ENCODE measurements at places on chromosomes 5 and 9. TPM values are rescaled to one million over a fixed set of nuclear protein-coding genes. Genes with fewer than 3 reads are reported as not detected.

Gene SPACA9
- 3.6 TPM for total RNA-seq

GRCh38 chr5:132557478-132558172 is 848 bp downstream of the RAD50 start:
- H3K27me3 ChIP-seq: no peaks in the 10 kb centered on the region
- H3K4me1 ChIP-seq: peaks cover 11% of the 10 kb centered on the region
- H3K36me3 ChIP-seq: peaks cover 14% of the 10 kb centered on the region

DNA sequence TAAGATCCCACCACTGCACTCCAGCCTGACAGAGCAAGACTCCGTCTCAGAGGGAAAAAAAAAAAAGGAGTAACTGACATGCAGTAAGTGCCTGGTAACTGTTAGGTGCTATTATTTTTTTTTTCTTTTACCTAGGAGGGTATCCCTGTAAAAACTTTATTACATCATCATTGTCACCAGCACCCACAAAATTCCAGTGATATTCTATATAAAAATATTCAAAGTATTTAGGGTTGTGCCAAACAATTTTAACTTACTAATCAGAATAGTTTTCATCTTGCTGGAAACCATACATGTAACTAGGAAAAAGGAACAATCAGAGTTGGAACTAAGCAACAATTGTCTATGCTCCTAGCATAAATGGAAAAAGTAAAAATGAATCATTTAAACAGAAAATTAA is 112.4 kb downstream of the SSBP2 start:
- peak overlapping the region; percentile 21 for H3K27ac ChIP-seq
- no peaks in the 10 kb centered on the region for H3K27me3 ChIP-seq
- H3K4me1 ChIP-seq: peaks cover 15% of the 10 kb centered on the region
- no peak overlapping the region for H3K4me3 ChIP-seq
- peak; percentile 37 for DNase-seq
- no peaks in the 10 kb centered on the region for H3K36me3 ChIP-seq

DNA sequence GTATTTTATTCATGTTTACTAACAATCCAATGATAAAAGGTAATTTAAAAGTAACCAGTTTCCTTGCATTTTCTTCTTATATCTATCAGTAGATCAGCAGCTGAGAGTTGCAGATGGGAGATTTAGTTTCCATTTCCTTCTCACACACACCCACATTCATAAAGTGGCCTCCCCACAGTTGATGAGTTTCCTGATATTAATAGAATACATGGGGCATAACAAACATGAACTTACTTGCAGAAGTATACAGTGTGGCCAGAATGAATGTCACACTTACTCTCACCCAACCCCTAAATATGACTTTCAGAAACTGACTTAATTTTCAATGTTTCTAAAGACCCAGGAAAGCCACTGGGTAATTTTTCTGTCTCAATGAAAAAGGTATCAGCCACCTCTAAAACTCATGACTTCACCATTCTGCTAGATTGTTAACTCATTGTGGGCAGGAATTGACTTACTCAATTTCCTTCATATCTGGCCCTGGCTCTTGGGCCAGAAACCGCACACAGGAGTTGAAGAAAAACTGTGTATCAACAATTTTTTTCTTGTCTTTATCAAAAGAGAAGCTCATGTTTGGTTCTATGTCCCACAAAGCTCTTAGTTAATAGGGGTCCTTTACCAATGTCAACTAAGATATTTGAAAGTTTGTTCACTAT is 63.5 kb upstream of the OSMR start:
- no peaks in the 10 kb centered on the region for H3K36me3 ChIP-seq
- H3K4me3 ChIP-seq: no peak overlapping the region
- peak overlapping the region; percentile 25 for H3K27ac ChIP-seq
- no peaks in the 10 kb centered on the region for H3K27me3 ChIP-seq
- H3K4me1 ChIP-seq: peaks cover 32% of the 10 kb centered on the region

All from osteoblast (primary cell).